Natural killer cell treated with Interleukin-12 subunit alpha and Interleukin-12 subunit beta and Interleukin-15 and Interleukin-18, amount 100 ng/mL, for 72 hours (primary cell): ENCODE measurements at places on chromosomes 16 and 17. TPM values are rescaled to one million over a fixed set of nuclear protein-coding genes. Genes with fewer than 3 reads are reported as not detected.

DNA sequence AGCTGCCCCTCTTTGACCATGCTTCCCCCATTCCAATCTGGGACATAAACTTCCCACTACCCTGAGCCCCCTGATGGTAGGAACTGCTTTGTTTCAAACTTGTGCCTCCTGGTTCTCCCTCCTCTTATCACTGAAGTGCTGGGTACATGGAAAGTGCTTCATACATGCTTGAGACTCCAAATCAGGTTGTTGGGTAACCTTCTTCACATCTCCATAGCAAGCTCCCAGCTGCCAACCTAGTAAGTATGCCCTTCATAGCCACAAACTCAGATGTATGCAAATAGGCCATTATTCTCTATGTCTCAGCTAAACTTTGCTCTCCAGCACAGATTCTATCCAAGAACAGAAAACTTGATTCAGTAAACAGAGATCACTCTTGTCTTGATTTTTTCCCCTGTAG is 310.6 kb upstream of the IRX3 start:
- H3K27me3 ChIP-seq: peaks cover 15% of the 10 kb centered on the region
- no peak overlapping the region for H3K27ac ChIP-seq
- H3K36me3 ChIP-seq: no peaks in the 10 kb centered on the region
- DNase-seq: no peak

RNF43 gene
- not detected for total RNA-seq

GRCh38 chr17:64940055-64940454 is 20.8 kb upstream of the LRRC37A3 start:
- no peak for DNase-seq
- no peak overlapping the region for H3K27ac ChIP-seq
- H3K36me3 ChIP-seq: no peaks in the 10 kb centered on the region
- H3K27me3 ChIP-seq: peaks cover 16% of the 10 kb centered on the region
- H3K4me1 ChIP-seq: no peaks in the 10 kb centered on the region

DNA sequence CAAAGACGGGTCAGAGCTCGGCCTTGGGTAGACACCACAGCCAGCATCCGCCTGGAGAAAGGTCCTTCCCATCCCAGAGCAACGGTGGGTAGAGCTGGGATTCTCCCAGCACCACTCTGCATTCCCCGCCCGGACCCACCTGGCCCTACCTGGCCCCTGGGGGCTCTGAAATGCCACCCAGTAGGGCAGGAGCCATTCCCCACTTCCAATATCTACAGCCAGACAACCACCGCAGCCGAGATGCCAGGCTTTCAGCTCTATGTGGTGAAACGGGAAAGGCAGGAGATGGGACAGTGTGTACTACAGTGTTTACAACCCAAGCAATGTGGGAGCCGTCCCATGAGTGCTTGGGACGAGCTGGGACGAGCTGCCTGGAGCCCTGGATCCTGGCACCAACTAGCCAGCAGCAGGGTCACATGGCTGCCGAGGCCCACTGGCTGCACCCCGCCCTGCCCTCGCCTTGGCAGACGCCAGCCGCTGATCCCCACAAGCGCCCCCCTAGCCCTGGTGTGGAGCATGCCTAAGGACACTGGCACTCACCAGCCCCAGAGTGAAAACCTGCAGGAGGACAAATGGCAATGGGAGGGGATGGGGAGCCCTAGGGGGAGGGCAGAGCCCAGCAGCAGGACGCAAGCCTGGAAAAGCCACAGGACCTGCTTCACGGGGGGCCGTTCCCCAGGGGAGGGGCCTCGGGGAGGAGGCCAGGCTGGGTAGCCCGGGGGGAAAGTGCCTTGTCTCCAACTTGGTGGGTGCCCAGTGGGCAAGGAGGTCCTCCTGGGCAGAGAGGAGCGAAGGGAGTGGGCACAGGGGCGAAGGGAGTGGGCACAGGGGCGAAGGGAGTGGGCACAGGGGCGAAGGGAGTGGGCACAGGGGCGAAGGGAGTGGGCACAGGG is 13.5 kb downstream of the TMC6 start:
- H3K4me3 ChIP-seq: no peak overlapping the region
- H3K27me3 ChIP-seq: no peaks in the 10 kb centered on the region
- H3K27ac ChIP-seq: peak overlapping the region; percentile 87

FSCN2 gene
- total RNA-seq: 0.21 TPM

PDIA2 gene
- not detected for total RNA-seq

DNA sequence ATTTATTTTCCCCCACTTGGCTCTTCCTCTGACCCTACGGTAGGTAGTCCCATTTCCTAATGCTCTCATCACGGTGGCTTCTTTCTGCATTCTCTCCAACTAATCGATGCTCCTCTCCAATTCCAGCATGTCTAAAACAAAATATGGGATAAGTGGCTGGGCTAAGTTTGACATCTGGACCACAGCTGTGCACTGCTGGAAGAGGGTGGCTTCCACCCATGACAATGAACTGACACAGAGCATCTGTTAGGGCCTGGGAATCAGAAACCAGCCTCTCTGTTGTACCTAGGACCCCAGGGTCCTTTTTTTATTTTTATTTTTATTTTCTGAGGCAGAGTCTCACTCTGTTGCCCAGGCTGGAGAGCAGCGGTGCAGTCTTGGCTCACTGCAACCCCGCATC is 29.0 kb upstream of the SLC39A11 start:
- H3K27me3 ChIP-seq: peaks cover 4% of the 10 kb centered on the region
- no peak overlapping the region for H3K4me3 ChIP-seq
- no peak overlapping the region for H3K27ac ChIP-seq
- DNase-seq: no peak
- H3K4me1 ChIP-seq: no peaks in the 10 kb centered on the region

GRCh38 chr17:58242171-58242784 is 3.9 kb downstream of the LPO start:
- H3K27me3 ChIP-seq: peaks cover 25% of the 10 kb centered on the region
- H3K36me3 ChIP-seq: no peaks in the 10 kb centered on the region
- H3K27ac ChIP-seq: no peak overlapping the region
- peaks cover 3% of the 10 kb centered on the region for H3K4me1 ChIP-seq
- no peak for DNase-seq

- no peaks in the 10 kb centered on the region for H3K27me3 ChIP-seq
- no peak for DNase-seq
- peaks cover 6% of the 10 kb centered on the region for H3K36me3 ChIP-seq
- peaks cover 3% of the 10 kb centered on the region for H3K4me1 ChIP-seq
- no peak overlapping the region for H3K4me3 ChIP-seq
- no peak overlapping the region for H3K27ac ChIP-seq
Measured at GRCh38 chr17:10069301-10069700, 129.1 kb downstream of the GAS7 start.

DNA sequence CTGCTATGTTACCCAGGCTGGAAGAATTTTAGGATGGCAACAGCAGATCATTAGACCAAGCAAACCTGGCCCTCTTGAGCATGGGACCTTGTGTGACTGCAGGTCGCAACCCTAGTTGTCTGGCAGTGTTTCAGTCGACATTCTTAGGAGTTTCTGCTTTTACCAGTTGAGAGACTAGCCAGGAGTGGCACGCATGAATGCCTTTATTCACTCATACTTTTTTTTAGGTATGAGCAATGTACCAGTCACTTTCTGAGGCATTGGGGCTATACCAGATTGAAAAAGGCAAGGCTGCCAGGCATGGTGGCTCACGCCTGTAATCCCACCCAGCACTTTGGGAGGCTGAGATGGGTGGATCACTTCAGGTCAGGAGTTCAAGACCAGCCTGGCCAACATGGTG is 28.2 kb upstream of the HAS3 start:
- no peaks in the 10 kb centered on the region for H3K27me3 ChIP-seq
- DNase-seq: no peak
- H3K4me3 ChIP-seq: no peak overlapping the region
- H3K36me3 ChIP-seq: no peaks in the 10 kb centered on the region
- no peak overlapping the region for H3K27ac ChIP-seq

GRCh38 chr16:3192476-3193019 is 4.5 kb downstream of the OR1F1 start:
- DNase-seq: no peak
- H3K27ac ChIP-seq: no peak overlapping the region
- H3K27me3 ChIP-seq: peaks cover 39% of the 10 kb centered on the region
- no peak overlapping the region for H3K4me3 ChIP-seq
- peaks cover 34% of the 10 kb centered on the region for H3K4me1 ChIP-seq

SCIMP gene
- not detected for total RNA-seq

PIK3R6 gene
- 6.2 TPM for total RNA-seq

DNA sequence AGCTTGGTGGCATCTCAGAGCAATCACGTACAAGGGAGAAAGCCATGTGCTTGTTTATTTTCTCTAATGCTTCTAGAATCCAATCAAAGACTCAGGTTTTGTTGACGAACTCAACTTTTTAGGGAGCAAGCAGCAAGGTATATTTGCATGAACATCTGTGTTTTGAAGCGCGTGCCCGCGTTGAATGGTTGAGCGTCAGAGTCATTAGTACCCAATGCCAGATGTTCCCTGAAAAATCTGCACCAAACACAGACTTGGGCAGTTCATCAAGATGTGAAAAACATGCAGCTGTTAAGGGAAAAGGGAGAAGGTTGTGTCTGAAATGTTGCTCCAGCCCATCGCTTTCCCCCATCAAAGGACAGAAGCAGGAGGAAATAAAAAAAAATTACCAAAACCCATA is 170.4 kb downstream of the SNX29 start:
- no peak overlapping the region for H3K4me3 ChIP-seq
- no peak overlapping the region for H3K27ac ChIP-seq
- no peaks in the 10 kb centered on the region for H3K36me3 ChIP-seq

- no peaks in the 10 kb centered on the region for H3K4me1 ChIP-seq
- H3K36me3 ChIP-seq: no peaks in the 10 kb centered on the region
- DNase-seq: no peak
- H3K4me3 ChIP-seq: no peak overlapping the region
Measured at GRCh38 chr17:10737736-10738135, 7.9 kb upstream of the TMEM220 start.

DNA sequence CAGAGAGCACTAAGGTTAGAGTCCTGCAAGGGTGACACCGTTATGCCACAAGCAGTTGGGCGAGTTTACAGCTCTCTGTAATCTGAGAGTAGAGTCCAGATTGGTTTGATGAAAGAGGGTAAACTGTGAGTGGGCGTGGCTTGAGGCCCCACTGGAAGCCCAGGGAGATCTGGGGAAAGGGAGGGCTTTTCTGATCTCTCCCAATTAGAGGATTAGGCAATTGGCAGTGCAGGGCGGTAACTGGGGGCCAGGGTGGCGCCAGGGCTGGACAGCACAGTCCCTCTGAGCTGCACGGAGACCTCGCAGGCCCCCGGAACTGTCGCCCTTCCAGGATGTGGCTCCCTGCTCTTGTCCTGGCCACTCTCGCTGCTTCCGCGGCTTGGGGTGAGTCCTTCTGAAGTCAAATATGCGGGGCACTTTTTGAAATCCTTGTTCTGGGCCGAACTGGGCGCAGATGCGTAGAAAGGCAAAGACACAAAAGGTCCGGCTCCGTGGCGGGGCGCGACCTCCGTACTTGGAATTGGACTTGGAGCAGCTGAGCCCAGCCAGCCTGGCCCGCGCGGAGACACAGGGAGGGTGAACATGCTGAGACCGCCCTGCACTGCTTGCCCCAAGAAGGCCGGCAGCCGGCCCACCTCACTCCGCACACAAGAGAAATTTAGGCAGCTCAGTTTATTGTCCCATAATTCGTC is 72.4 kb downstream of the CES1 start:
- no peak overlapping the region for H3K27ac ChIP-seq
- H3K4me1 ChIP-seq: peaks cover 11% of the 10 kb centered on the region
- no peak for DNase-seq
- no peak overlapping the region for H3K4me3 ChIP-seq
- no peaks in the 10 kb centered on the region for H3K36me3 ChIP-seq

SP6 gene
- 0.24 TPM for total RNA-seq

GRCh38 chr16:46920402-46921068 is 36.4 kb downstream of the GPT2 start:
- H3K27ac ChIP-seq: no peak overlapping the region
- H3K4me1 ChIP-seq: no peaks in the 10 kb centered on the region
- DNase-seq: no peak
- no peak overlapping the region for H3K4me3 ChIP-seq

- H3K4me3 ChIP-seq: no peak overlapping the region
- peaks cover 8% of the 10 kb centered on the region for H3K4me1 ChIP-seq
- H3K27me3 ChIP-seq: no peaks in the 10 kb centered on the region
- DNase-seq: no peak
- no peak overlapping the region for H3K27ac ChIP-seq
- H3K36me3 ChIP-seq: peaks cover 29% of the 10 kb centered on the region
Measured at GRCh38 chr17:41982026-41982760, 15.6 kb downstream of the CNP start.

DNA sequence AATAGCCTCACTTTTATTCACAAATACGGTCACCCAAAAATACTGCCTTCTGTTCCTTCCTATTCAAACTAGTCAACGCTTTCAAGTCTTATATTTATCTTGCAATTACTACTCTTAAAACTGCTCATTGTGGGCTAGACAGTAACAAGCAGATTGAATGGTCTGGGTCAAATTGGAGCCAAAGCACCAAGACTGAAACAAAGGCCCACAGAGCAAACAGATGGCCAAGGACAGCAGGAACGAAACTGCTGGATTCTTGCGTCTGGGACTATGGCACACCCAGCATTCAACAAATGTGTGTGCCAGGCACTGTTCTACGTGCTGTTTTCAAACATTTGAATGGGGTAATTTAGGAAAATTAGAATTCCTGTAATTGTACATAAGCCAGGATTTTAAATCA is 250.1 kb upstream of the PSMD7 start:
- no peak overlapping the region for H3K4me3 ChIP-seq
- H3K27ac ChIP-seq: no peak overlapping the region
- H3K27me3 ChIP-seq: no peaks in the 10 kb centered on the region

DNA sequence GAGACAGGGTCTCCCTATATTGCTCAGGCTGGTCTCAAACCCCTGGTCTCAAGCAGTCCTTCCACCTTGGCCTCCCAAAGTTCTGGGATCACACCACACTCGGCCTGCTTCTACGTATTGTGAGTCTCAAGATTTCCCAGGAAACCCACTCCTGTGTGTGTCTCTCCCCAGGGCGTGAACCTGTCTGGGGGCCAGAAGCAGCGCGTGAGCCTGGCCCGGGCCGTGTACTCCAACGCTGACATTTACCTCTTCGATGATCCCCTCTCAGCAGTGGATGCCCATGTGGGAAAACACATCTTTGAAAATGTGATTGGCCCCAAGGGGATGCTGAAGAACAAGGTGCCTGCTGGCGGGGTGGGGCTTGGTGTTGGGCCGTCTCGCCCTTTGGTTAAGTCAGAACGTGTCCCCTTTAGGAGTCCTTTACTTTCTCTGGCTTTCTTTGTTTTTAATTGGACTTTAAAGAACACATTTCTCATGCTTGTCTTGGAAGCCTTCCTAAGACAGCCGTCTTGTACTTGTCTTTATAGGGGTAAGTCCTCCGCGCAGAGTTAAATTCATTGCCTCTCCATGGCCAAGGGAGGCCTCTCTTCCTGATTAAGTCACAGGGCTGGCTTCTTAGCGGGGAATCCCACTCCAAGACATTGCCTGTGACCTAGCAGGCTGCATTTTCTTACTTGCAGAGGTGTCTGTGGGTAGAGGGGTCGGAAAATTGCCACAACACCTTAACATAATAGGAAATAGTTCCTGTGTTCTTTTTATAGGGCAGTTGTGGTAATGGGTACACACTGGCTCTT is 136.4 kb downstream of the ABCC6 start:
- H3K4me1 ChIP-seq: peaks cover 11% of the 10 kb centered on the region
- H3K27ac ChIP-seq: peak overlapping the region; percentile 56
- peaks cover 22% of the 10 kb centered on the region for H3K36me3 ChIP-seq
